Osteocyte (in vitro differentiated cells): ENCODE measurements at places on chromosomes 3 and 15. TPM values are rescaled to one million over a fixed set of nuclear protein-coding genes. Genes with fewer than 3 reads are reported as not detected.

GRCh38 chr3:64921281-64922065, 233.7 kb upstream of the ADAMTS9 start:
- DNase-seq = no peak

Gene SLC22A14
- 0.30 and 0.47 TPM in 2 replicates for total RNA-seq

Gene TMEM212
- total RNA-seq = not detected in 2 replicates

- no peak for DNase-seq
Measured at GRCh38 chr3:167851171-167851570, 115.7 kb downstream of the SERPINI1 start.

Gene TEX55
- total RNA-seq = not detected in 2 replicates
